ENCODE measurements at places on chromosomes 4 and X.
A peak's percentile ranks its signal among the peaks of the same experiment; 100 is the strongest.

DNA sequence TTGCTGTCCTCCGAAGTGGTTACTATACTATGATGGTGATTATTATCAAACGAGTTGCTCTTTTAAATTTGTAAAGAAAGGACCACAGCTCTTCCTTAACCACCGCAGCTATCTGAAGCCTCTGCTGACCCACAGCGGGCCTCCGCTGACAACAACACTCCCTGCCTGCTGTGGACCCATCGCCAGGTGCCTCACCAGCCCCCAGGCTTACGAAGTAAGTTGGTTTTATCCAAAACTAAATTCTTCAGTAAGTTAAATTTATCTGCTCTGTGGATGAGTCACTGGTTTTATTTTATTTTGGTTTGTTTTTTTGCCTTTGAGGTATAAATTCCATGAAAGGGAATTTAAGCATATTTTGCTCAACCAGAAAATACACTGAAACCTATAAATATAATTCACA is 54.7 kb downstream of the SLC9A6 start:
- DNase-seq, result no peak

DNA sequence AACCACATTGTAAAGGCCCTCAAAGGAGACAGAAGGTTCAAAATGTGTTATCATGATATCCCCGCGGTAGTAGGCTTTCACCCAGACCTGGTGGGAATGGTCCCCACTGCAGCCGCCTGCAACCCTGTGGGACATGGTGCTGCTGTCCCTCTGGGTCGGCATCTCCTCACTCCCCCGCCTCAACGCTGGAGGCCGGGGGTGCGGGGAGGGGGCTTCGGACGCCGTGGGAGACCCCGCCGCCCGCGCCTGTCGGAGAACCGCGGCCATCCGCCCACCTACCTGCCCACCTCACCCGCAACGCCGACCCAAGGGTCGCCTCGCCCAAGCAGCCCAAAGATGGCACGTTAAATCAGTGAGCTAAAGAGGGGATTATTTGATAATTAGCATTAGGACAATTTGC is 11.2 kb upstream of the ARMCX1 start:
- DNase-seq, result no peak

DNA sequence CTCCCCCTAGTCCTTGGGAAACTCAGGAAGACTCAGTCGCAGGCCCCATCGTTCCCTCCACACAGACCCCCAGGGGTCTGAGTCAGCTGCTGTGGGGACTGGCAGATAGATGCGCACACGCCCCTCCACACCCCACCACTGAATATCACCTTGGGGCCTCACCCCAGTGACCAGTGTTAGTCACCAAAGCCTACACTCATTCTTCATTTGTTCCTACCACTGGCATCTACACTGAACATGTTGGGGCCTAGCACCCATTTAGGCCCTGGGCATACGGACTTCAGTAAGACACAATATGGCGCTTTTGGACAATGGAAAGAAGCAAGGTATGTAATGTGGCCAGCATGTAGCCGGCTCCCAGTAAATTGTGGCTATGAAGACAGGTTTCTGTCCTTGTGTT is 154.1 kb upstream of the PJA1 start:
- DNase-seq, result no peak

GRCh38 chrX:119943185-119943988 is at the start of gene NKAP:
TSS of gene NKAP (minus strand) at chrX:119943751. CDS start at chrX:119943605, 146 bp downstream.
- peak; percentile 91 for DNase-seq

DNA sequence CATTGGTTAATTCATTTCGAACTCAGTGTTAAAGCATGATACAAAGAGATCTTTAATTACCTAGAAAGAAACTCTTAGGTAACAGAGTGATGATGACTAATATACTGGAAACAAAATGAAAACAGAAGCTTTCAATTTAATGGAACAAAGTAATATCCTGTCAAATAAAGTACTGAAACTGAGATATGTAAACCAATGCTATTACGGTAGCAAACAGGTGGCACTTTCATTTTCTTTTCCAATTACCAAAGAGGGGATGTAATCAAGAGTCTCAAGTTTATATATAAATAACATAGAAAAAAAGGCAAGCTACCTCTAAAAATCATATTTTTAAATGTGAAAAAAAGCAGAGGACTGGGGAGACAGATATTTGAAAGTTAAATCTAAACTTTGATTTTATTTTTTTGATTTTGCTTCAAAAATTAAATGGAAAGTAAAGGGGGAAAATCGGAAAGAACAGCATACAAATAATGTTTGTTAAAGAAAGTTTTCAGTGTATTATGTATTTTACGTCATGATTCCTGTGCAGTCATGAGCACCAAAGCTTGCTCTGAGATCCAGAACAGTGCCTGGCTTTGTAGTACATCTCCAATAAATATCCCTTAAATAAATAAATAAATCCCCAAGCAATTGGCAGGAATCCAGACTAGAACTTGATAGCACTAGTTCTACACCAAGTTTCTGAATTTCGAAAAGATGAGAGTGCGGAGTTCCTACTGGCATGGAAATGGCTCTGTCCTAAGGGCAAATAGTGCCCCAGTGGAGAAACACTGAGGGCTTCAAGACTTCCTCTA is 25.0 kb upstream of the RAPGEF2 start:
- DNase-seq, result no peak

DNA sequence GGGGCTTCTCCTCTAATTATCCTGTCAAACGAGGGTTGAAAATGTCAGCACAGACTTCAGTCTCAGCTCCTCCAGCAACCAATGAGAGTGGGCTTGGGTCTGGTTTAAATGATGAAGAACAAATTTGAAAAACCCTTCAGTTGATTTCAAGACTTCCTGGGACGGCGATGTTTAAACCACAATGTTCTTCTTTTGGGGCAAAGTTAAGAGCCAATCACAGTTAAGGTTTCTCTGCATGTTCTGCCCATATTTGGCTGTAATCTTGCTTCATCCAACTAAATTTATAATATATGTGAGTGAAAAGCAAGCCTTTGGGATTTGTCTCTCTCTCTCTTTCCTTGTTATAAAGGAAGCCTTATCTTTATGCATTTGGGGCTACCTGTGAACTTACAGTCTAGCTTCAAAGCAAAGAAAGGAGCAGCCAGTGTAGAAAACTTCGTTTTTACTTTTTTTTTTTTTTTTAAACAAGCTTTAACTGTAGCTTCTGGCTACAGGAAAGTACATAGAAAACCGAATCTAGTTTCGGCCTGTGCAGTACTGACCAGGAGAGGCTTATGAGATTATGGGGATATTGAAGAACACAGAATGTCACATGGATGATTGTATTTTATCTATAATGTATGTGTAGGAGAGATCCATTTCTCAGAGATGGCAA is 46.8 kb upstream of the FAM9C start:
- no peak for DNase-seq

GRCh38 chr4:25823632-25824031 is 39.2 kb downstream of the SEL1L3 start:
- no peak for DNase-seq

- no peak for DNase-seq
Observed at GRCh38 chr4:70515367-70516250, 2.8 kb upstream of the AMTN start.

GRCh38 chrX:63761639-63762038 is 23.4 kb downstream of the ARHGEF9 start:
- DNase-seq, result no peak

GRCh38 chr4:95155759-95156451 is 392.9 kb downstream of the UNC5C start:
- DNase-seq, result no peak

DNA sequence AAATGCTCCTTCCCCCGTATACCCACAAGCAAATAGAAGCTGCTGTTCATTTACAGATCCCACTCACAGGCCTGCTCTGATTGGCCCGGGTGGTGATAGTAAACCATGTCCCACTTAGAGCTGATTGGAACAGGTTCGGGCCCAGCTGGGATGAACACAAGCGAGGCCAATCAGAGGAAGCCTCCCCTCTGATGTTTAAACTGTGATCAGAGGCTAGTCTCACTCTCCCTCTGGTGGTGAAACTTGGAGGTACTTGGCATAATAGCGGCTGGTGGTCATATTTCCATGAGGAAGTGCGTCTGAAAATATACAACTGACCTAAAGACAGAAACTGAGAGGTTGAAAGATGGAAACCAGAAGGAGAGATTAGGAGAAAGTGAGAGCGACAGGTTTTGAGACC is 51.5 kb upstream of the TRPC3 start:
- DNase-seq, result no peak

DNA sequence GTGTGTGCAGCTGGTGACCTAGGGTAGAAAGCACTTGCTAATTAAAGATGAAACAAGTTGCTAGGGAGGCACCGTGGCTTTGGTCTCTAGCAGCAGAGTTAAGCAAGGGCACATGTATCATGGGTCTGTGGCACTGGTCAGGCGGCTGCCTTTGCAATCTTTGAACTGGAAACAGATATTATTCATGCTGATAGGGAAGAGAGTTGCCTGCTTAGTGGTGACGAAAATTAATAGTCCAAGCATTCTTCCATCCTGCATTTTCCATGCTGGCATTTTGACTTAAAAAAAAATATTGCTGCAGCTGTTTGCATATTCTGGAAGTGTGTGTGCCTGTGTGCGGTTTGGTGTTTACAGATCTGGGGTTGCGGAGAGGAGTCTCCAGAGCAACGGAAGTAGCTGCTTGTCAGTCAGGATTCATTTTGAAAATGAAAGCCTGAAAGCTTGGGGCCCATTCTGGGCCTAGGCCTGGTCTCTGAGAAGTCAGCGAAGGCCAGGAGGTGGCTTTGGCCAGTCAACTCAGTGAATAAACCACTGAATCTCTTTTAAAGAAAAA is 2.3 kb upstream of the SOWAHD start:
- no peak for DNase-seq

- no peak for DNase-seq
Observed at GRCh38 chr4:122879001-122879400, 43.4 kb downstream of the NUDT6 start.

DNA sequence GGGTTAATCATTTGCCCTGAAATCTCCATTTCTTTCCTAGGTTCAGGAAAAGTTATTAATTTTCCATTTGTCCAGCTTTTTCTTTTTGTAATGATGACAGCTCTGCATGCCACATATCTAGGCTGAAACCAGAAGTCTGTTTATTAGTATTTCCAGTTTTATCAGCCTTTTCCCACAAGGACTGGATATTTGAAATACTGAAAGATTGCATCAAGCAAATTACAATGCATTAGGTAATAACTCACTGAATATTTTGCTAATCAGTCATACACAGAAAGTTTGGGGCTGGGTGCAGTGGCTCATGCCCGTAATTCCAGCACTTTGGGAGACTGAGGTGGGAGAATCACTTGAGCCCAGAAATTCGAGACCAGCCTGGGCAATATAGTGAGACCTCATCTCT is 21.5 kb downstream of the SLC9A7 start:
- DNase-seq, result no peak

GRCh38 chr4:119517361-119518229 is 111.0 kb downstream of the PDE5A start:
- DNase-seq, result no peak

GRCh38 chrX:11641349-11642065 is 24.2 kb downstream of the ARHGAP6 start:
- no peak for DNase-seq

GRCh38 chr4:61220556-61220955 is 20.4 kb downstream of the ADGRL3 start:
- DNase-seq, result no peak

DNA sequence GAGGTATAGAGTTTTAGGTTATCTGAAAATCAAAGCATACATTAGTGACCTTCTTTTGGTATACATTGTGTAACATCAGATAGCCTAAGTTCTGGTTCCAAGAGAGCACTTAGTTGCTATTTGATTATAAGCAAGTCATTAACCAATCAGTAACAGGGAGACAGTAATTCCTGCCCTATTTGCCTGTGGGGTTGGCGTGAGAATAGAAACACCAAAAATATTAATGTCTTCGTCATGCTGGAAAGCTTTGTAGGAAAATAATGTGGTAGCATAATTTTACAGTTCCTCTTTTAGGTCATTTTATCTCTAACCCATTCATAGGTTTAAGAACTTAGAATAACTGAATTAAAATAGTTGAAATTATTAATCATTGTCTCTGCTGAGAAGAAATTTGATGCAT is 37.8 kb downstream of the NPNT start:
- DNase-seq, result no peak

DNA sequence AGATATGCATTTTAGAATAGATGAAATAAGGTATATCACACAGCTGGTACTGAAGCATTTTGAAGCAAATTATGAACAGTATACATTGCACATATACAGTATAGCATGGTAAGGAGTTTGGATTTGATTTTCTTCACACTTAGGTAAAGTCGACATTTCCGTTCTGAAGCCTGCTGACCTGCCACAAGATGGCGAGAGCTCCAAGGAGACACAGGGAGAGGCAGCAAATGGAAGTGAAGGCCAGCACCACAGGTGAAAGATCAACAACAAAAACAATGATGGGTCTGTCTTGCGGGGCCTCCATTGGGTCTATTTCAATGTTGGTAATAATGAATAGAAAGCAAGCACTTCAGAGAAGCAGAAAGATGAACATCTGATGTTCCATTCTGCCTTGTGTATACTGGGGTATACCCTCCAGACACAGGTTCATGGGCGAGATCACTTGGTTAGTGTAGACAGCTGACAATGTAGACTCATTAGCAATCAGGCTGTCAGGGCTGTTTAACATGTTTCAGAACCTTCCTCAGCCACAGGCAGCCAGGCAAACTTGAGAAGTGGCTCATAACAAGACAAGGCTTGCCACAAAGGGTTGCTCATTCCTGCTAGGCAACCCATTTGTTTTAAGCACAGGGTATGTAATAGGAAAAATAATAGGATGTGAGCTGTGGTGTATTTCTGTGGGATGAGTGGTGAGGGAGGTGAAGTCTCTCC is 21.4 kb upstream of the NOX1 start:
- DNase-seq, result no peak

GRCh38 chr4:98433691-98434090 is 172.5 kb downstream of the RAP1GDS1 start:
- no peak for DNase-seq

DNA sequence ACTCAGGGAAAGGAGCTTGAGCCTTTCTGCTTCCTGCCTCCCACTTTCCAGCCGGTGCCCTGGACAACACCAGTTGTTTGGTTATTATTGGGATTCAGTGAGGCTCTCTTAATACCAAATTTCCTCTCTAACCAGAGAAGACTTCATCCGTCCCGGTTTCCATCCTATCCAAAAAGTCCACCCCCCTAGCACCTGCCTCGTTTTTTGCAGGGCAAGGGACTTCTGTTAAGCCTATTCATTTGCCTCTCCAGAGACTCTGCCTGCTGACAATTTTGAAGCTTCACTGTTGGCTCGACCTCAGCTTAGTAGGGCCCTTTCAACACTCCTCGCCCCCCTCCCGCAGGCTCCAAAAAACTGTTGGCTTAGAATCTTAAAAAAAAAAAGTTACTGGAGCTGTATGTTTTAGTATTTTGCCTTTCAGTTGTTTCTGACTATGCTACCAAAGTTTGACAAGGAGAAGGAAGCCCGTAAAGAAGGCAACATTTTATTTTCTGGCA is 779 bp upstream of the PRSS12 start:
- DNase-seq, result no peak

GRCh38 chrX:15468036-15468435 is 25.1 kb downstream of the PIR start:
- DNase-seq, result peak; percentile 23

GRCh38 chr4:120007896-120008436 is 58.7 kb downstream of the MAD2L1 start:
- DNase-seq, result no peak
